Posterior cingulate gyrus (tissue), 11 donors: ENCODE measurements at places on chromosomes 5 and 9.

DNA sequence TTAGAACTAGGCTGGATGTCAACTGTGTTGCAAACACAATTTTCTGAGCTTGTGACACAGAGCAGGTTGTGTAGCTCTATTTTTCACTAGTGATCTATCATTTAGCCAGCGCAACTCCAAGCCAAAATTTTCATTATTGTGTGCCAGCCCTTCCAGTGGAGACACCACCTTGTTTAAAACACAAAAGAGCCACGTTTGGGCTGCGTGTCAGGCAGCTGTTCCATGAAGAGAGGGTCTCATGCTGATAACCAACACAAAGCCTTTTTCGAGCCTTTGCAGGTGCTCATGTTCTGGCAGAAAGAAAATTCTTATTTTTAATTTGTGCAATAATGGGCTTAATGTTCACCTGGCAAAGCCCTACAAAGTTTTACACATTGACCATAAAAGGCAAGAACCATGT is 237.6 kb upstream of the RGMB start:
- no peak for DNase-seq

- DNase-seq, result no peak
These were observed 4.8 kb downstream of the CD274 start for GRCh38 chr9:5455181-5455580.

GRCh38 chr9:97983589-97984187 is 547 bp downstream of the ANP32B start:
- peak; percentile 54 for DNase-seq

DNA sequence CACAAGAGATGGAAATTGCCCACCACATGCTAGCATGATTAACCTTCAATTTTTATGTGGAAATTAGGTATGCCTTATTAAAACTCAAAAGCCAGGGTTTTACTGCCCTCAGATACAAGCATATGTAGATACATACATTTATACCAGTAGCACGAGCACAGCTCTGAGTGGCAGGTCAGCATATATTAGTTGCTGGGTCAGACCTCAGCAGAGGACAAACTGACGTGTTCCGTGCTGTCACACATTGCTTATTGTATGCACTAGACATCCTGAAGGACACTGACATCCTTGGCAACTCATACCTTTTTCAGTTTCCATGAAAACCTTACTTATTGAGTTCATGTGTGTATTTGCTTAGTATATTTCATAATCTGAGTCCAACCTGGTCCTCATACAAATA is 307.7 kb downstream of the TLE1 start:
- DNase-seq, result no peak

- DNase-seq, result no peak
These were observed 97.4 kb downstream of the DAB2IP start for GRCh38 chr9:121748727-121749423.

DNA sequence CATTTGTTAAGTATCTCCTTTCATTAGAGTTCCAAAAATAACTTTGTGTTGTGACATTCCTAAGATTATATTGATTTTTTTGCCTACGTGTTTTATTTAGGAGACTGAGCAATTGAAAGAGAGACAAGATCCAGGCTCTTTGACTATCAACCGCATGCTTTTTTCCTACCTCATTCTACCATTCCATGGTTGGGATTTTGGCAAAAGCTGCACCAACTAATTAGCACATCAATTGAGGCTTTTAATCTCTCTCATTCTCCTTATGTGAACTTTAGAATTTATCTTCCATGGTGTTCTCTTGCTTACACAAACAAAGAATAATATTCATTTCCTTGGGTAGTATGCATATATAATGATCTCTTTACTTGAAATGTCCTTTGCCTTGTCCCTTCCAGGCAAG is 338.7 kb upstream of the SMC2 start:
- DNase-seq, result no peak

DNA sequence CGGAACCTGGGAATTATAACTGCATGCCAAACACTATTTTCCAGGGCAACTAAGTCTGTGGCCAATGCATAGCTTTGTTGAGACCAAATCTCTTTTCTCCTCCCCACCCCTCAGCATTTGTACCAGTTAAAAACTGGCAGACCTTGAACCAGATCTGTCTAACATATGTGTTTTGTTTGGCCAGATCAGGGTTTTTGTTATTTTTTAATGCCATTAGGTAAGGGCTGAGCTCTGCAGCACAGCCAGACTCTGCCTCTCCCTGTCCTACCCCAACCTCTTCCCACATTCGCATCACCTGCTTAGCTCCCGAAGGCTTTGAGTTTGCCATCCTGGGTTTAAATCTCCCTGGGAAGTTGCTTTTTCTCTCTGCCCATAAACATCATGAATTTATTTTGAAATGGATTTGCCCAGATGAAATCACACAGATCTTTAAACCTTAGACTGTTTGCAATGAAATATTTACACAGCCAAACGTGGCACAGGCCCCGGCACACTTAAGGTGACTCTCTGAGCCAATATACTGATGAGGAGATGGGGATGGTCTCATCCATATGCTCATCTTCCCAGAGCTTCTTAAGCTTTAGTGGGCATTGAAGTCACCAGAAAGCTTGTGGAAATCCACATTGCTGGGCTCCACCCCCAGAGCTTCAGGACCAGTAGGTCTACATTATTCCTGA is 54.0 kb upstream of the ALDH1B1 start:
- no peak for DNase-seq

DNA sequence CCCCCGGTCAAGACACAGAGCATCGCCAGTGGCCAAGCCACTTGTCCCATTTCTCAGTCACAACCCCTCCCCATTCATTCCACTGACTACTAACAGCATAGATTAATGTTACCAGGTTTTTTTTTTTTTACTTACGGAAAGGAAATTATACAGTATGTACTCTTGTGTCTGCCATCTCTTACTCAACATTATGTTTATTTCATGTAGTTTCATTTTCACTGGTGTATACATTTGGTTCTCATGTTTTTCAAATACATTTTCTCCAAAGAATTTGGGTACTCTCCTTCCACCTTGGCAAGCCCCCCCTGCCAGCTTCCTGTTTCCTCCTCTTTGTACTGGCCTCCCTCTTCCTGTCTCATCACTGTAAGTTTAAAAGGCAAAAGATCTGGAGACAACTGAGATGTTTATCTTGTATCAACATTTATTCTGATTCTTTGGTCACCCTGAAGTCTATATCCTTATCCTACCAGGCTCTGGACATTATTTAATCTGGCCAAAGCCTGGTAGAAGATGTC is 207.3 kb downstream of the SAXO1 start:
- no peak for DNase-seq

DNA sequence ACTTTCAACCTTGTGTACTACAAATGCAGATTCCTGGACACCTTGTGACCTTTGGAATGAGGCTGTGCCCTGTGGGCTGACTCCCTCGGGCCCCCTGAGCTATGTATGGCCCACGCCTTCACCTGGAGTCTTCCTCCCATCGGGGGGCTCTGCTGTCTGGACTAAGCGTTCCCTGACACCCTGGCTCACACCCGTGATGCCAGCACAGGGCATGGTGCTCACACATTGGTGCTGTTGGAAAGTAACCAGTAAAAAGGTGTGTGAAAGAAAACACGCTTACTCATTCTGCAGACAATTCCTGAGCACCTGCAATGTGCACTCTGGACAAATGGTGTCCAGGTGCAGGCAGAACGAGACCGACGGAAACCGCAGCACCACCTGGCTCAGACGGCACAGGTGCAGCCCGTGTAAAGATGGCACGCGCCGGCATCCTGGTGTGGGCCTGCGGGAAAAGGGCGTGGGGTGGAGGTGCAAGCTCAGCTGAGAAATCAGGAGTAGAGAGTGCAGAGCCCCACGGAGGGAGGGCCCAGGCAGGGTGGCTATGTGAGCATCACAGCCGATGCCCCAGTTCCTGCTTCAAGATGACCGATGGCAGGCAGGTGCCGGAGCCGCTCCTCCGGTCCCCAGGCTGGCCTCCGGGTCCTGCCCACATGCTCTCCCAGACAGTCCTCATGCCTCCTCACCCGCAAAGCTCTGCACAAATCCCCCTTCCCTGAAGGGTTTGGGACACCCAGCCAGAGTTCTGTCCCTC is 11.0 kb downstream of the LPCAT1 start:
- DNase-seq, result peak; percentile 73

DNA sequence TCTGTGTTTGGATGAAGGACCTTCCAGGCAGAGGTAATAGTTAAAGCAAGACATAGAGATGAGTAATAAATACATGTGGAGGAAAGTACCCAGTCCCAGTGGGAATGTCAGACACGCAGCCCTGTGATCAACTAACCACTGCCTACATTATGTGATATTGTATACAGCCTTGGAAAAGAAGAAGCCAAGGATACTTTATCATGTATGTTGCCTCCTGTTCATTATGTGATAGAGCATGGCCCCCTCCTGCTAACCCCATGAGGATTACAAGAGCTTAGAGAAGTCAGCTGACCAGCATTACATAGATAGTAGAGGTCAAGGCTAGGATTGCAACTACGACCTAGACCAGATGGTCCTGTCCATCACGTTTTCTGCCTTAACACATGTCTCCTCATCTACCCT is 497.0 kb upstream of the TNC start:
- no peak for DNase-seq
